Stimulated activated CD4-positive, alpha-beta T cell treated with anti-CD3 and anti-CD28 coated beads, TNF-alpha, amount 100 ng/mL, for 1 hour (primary cell): ENCODE measurements at places on chromosomes 1 and 21.

DNA sequence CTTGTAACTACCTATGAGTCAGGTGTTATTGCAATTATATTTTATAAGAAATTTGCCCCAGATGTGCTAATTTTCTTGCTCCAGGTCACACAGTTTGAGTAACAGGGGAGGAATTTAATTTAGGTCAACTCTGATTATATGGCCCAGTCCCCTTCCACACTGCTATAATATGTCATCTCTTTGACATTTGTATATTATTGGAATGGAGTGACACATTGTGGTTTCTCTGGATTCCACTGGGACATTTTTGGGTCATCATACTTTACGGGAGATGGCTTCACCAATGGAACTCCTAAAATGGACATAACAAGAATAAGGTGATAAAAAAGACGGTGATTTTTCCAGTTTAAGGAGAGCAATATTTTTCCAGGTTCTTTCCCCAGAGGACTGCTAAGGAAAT is 191.2 kb downstream of the DISC1 start:
- DNase-seq, result no peak

GRCh38 chr1:170730438-170730837 is 66.5 kb downstream of the PRRX1 start:
- no peak for DNase-seq

DNA sequence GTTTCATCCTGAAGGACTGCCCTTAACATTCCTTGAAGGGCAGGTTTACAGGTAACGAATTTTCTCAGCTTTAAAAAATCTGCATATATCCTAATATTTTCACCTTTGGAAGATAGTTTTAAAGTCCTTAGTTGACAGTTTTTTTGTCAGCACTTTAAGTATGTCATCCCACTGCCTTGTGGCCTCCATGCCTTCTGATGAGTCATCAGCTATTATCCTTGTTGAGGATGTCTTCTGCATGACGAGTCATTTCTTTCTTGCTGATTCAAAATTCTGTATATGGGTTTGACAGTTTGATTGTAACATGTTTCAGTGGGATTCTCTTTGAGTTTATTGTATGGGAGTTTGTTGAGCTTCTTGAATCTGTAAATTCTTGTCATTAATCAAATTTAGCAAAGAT is 500.6 kb downstream of the DISC1 start:
- DNase-seq, result no peak

GRCh38 chr1:153532181-153532580 is 3.6 kb downstream of the S100A6 start:
- DNase-seq, result no peak

GRCh38 chr1:6059866-6060265 is 14.2 kb downstream of the KCNAB2 start:
- DNase-seq, result no peak

- DNase-seq, result no peak
Measured at GRCh38 chr1:44903011-44903680, 60.1 kb upstream of the PTCH2 start.
